ENCODE measurements at places on chromosomes 6 and 20. TPM values are rescaled to one million over a fixed set of nuclear protein-coding genes. Genes with fewer than 3 reads are reported as not detected.

PANK2 gene
- 59.7 TPM for total RNA-seq

TUBB1 gene
- not detected for total RNA-seq

MYL9 gene
- 0.25 TPM for total RNA-seq

IRF4 gene
- 111 TPM for total RNA-seq

SAMD5 gene
- total RNA-seq: not detected

MYB gene
- total RNA-seq: 12.6 TPM

PLN gene
- not detected for total RNA-seq

TPX2 gene
- total RNA-seq: 193 TPM
